Left cardiac atrium (tissue), 4 donors: ENCODE measurements at places on chromosomes 4 and X. TPM values are rescaled to one million over a fixed set of nuclear protein-coding genes. Genes with fewer than 3 reads are reported as not detected.

GRCh38 chr4:134174271-134174670 is 27.3 kb downstream of the PABPC4L start:
- DNase-seq = no peak

- DNase-seq = no peak
Measured at GRCh38 chr4:53132132-53132891, 233.5 kb downstream of the SCFD2 start.

- DNase-seq = no peak
Measured at GRCh38 chr4:169530048-169530447, 82.3 kb downstream of the NEK1 start.

DNA sequence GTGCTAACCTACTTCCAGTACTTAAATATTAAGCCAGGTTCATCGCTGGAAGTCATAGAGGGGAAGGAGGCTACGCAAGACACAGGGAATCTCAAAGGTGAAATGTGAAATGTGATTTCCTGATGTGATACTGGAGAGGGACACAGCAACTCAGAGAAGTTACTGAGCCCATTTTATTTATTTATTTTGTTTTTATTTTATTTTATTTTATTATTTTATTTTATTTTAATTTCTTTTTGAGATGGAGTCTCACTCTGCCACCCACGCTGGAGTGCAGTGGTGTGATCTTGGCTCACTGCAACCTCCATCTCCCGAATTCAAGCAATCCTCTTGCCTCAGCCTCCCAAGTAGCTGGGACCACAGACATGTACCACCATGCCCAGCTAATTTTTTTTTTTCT is 19.7 kb downstream of the CLRN2 start:
- no peak for DNase-seq

- DNase-seq = no peak
Measured at GRCh38 chr4:185859111-185859510, 47.1 kb upstream of the SORBS2 start.

Gene EFHC2
- 6.4 TPM for total RNA-seq
